ENCODE measurements at places on chromosomes 11 and 22.

DNA sequence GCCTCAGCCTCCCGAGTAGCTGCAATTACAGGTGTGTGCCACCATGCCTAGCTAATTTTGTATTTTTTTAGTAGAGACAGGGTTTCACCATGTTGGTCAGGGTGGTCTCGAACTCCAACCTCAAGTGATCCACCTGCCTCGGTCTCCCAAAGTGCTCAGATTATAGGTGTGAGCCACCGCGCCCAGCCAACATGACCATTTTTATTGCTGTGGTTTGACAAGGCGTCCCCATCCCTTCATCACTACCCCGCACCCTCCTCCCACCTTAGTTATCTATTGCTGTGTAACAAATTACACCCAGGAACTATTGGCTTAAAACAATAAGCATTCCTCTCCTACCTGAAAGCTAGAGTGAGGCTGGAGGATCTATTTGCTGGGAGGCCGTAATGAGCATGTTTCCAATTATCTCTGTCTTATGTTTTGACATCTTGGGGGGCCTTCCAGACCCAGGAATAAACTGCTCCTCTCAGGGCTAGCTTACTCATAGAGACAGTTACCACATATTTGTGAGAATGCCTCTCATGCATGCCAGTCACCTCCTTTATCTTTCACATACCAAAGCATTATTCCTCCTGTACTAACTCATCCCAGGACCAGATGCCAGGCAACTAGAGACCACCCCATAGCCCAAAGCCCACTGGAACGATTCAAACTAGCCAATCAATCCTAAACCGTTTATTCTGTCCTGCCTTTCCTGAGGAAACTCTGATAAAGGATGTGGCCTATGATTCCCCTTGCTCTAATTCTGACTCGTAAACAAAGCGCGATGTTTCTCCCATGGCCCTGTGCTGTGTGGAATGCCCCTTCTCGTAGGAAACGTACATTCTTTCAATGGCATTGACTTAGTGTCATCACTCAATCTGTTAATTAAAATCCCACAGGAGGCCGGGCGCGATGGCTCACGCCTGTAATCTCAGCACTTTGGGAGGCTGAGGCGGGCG lies 19.4 kb downstream of the SNU13 start:
- no peak for DNase-seq

- no peak for DNase-seq
These were observed 90.4 kb upstream of the PARVA start for GRCh38 chr11:12287009-12287373.

- DNase-seq = no peak
These were observed 5.5 kb upstream of the PANX3 start for GRCh38 chr11:124605719-124606118.

DNA sequence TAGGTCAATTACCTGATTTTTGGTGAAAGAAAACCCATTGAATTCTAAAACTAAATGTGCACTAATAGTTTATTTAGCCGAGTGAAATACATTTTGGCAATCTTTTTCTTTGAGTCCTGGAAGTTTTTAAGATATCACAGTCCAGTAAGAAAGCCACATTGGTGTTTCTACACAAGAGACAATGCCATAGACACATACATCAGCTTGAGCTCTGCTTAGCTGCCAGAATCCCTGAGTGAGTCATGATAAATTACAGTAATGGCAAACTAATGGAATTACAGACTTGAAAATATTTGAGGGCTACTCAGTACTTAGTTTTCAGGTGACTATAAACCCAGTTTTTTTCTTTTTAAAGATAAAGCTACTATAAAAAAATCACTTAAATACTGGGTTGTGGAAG lies 155.4 kb downstream of the OR4C45 start:
- DNase-seq = no peak

- DNase-seq = no peak
These were observed 29.8 kb downstream of the OR6Q1 start for GRCh38 chr11:58060535-58060934.

DNA sequence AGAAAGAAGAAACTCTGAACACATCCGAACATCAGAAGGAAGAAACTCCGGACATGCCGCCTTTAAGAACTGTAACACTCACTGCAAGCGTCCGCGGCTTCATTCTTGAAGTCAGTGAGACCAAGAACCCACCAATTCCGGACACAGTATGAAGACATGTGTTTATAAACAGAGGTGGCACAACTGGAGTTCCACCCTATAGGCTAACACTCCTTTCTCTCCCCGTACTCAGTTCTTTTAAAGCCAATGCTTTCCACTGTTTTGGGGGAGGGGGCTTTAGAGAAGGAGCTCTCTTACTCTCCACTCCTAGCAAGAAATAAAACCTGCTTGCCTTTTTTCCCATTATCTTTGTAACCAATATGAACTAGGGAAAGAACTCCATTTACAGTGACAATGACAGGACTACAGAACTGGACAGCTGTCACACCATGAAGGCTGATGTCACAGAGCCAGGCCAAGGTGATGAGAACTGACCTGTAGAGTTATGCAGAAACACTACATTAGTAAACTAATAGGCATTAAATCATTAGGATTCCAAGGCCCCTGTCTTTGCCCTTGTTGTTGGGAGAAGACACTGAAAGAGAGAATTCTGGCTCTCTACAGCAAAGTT lies 733 bp downstream of the TRIM5 start:
- no peak for DNase-seq

DNA sequence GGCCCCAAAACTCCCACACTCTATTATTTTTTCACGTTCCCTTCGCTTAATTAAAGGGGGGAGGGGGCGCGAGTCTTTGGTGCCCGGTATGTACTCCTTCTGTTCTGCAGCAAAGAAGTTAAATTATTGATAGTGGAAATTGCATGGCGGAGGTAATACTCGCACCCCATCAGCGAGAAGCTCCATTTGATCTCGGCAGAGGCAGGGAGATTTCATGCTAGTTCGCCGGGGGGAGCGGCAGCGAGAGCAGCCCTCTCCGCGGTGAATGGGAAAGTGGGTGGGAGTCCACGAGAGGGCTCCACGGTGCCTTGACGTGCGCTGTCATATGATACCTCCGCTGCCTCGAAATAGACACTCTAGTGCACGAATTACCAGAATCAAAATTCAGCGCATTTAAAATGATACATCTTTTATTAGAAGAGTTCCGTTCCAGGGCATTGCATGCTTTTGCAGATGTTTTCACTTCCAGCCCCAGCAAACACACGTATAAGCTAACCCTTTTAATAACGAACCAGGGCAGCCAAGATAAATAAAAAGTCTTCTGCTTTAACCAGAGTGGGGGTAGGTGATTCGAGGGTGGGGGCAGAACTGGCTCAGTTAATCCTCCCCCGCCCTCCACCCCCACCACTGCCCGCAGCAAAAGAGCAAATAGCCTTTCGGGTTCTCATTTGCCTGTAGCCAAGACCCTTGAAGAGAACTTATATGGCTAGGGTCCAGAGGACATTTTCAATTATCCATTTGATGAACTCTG lies 1.3 kb upstream of the BDNF start:
- DNase-seq = peak; percentile 48

GRCh38 chr11:104301776-104302175 lies 137.8 kb upstream of the PDGFD start:
- DNase-seq = no peak

DNA sequence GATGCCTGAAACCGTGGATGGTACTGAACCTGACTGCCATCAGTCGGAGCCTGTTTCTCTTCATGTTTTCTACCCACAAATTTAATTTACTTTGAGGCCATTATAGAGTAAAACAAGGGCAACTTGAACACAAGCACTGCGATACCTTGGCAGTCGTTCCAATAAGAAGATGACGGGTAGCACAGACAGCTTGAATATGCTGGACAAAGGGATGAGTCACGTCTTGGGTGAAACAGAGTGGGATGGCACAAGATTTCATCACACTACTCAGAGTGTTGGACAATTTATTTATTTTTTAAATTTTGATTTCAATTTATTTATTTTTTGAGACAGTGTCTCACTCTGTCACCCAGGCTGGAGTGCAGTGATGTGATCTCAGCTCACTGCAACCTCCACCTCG lies 5.7 kb downstream of the DIXDC1 start:
- no peak for DNase-seq

GRCh38 chr11:119712459-119713358 lies 16.3 kb downstream of the NECTIN1 start:
- no peak for DNase-seq

DNA sequence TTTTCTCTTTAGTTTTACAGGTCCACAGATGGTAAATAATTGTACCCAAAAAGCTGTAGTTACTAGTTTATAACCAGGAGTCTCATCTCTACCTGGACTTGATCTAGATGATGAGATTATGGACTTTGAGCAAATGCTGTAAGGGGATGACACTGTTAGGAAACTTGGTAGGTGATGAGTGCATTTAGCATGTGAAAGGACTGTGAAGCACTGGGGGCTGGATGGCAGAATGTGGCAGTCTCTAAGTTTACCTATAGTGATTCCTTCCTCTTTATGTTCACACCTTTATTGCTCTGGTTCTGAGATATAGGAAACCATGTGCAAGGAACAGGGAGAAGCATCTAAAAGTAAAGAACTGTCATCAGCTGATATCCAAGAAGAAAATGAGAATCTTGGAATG lies 230.7 kb upstream of the CHORDC1 start:
- DNase-seq = no peak

DNA sequence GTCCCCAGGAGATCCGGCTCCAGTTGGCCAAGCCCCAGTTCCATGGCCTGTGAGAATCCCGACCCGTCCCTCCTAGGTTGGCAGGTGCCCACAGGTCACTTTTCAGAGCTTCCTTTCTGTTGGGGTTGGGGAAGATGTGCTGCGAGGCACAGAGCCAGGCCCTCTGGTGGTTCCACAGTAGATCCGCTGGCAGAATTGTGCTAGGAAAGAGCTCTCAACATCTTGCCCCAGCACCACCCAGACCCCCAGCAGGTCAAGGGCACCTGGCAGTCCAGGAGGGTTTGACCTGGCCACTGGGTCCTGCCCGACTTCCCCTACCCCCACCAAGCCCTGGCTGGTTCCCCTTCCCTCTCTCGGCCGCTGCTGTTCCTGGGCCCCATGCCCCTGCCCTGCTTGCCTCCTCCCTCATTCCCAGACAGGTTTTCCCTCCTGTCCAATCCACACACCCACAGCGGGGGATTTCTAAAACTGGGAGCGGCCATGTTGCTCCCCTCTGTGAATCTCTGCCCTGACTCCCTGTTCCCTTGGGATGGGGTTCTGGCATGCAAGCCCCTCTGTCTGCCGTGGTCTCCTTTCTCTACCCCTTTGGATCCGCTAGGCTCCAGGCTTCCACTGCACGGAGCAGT lies 26.2 kb upstream of the GCAT start:
- peak; percentile 72 for DNase-seq

GRCh38 chr11:13258855-13259254 lies 18.7 kb upstream of the BMAL1 start:
- no peak for DNase-seq

DNA sequence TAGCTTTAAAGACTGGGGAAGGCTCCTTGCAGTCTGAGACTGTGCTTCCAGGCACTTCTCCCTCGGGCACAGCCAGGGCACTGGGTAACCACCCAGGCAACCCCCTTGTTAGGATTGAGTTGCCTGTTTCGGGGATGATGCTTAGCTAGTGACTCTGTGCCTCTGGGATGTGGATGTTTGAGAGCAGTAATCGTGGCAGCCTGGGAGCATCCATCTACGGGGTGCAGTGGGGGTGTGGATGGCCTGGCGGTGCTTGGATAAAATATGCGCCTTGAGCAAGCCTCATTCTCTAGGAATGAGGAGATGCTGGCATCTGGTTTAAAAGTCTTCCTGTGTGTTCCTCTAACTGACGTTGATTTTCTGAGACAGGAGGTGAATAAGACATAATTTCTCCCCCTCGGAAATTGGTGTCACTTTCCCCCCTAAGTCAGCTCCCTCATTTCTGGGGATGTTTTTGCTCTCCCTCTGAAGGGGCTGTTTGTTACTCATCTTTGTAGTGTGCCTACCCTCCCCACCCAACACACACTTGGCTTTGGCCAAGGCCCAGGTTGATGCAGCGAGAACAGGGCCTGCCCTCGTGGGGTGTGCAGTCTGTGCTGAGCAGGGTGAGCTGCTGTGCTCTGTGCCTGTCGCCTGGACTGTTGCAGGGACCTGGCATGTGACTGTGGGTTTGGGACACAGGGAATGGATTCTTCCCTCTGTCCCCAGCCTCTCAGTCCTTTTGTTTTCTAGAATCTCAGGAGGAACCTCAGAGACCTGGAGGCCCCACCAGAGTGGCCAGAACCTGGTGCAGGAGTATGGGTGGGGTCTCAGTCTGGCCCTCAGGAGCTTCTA lies 2.0 kb downstream of the GNAZ start:
- DNase-seq = no peak

DNA sequence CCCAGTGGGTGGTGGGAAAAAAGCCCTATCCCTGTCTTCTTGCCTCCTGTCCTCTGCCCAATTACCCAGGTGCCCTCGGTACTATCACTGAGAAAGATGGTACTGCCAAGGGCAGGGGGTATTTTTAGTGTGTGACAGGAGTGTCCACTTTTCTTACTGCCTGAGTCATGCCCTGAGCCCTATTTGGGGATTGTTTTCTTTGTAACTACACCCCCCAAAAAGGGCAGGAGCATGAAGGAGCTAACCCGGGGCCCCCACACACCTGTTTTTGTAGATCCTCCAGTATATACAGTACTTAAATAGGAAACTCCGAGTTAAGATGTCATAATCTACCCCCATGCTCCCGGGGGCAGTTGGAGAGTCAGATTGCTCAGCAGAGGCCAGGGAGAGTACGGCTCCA lies 3.8 kb downstream of the SMTNL1 start:
- no peak for DNase-seq

DNA sequence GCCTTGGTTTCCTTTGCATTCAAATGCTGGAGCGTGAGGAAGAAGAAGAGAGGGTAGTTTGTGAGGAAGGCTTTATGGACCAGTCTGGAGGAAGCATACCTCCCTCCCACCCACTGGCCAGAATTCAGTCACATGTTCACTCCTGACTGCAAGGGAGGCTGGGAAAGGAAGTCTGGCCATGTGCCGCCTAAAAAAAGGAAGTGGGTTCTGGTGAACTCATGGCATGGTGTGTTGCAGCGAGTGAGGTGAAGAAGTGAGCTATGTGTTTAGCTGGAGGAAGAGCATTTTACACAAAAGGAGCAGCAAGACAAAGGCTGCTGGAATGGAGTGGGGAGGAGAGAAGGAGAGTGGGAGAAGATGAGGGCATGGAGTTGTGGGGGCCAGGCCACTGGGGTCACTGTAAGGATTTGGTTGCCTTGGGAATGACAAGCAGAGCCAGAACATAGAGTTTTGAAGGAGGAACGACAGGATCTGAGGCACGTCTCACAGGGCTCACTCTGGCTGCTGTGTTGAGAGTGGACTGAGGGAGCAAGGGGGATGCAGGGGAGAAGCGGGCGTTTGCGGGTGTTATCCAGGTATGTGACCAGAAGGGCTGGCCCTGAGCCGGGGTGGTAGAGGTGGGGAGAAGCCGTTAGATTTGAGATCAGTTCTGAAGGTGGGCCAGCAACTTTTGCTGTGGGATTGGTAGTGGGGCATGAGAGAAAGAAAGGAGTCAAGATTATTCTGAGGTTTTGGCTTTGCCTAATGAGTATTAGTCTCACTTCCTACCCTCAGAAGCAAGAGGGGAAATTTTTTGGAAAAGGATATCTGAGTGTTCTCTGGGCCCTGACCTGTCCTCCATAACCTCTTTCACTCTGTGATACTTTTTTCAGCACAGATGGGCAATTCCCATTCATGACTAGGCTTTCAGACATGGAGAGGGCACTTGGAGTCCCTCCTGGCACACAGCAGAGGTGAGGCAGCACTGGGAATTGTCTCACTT lies 26.4 kb downstream of the BMAL1 start:
- DNase-seq = no peak

Measured in thyroid gland (tissue), 4 donors.